ENCODE measurements at places on chromosomes 6 and 20.

GRCh38 chr6:21375151-21376116, 218.1 kb upstream of the SOX4 start:
- DNase-seq = no peak

DNA sequence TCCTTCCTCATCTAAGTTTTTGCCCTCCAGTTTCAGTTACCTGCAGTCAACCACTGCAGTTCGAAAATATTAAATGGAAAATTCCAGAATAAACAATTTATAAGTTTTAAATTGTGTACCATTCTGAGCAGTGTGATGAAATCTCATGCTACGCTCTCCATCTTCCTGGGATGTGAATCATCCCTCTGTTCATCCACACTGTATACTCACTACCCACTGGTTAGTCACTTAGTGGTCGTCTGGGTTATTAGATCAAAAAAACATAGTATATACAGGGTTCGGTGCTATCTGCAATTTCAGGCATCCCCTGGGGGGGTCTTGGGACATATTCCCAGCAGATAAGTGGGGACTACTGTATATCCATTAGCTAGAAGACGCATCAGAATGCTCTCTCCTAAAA, 151.9 kb upstream of the SLC22A16 start:
- DNase-seq = no peak

GRCh38 chr6:46719099-46719498, 16.1 kb downstream of the PLA2G7 start:
- no peak for DNase-seq

- DNase-seq = no peak
These were observed 75.9 kb downstream of the OR2B2 start for GRCh38 chr6:27836141-27836782.

GRCh38 chr6:69294862-69295261, 501.9 kb downstream of the LMBRD1 start:
- no peak for DNase-seq

GRCh38 chr20:40959325-40960092, 69.1 kb upstream of the TOP1 start:
- no peak for DNase-seq

- DNase-seq = no peak
These were observed 87.4 kb downstream of the PLG start for GRCh38 chr6:160789263-160790027.

- DNase-seq = no peak
These were observed 42.8 kb downstream of the MYO6 start for GRCh38 chr6:75791881-75792280.

- DNase-seq = no peak
These were observed 47.6 kb upstream of the RNF144B start for GRCh38 chr6:18339599-18339998.

GRCh38 chr20:37193226-37193625, 13.9 kb upstream of the MROH8 start:
- no peak for DNase-seq

- no peak for DNase-seq
These were observed 69.4 kb downstream of the NRN1 start for GRCh38 chr6:5937169-5937909.

DNA sequence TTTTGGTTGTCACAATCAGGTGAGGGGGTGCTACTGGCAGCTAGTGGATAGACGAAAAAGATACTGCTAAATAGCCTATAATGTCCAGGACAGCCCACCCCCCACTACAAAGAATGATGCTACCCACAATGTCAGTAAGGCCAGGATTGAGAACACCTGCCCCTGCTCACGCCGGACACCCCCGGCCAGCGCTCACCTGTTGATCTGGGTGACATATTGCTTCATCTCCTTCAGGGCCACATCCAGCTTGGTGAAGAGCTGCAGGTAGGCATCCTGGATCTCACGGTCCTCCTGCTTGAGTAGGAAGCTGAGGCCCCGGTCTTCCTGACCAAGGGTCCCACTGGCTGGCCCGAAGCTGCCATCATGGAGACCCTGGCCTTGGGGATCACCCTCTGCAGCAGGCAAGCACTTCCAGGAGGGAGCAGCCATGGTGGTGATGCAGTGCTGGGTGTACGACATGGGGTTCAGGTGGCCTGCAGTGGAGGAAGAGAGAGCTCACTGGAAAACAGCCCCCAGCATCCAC, 178.6 kb downstream of the PREX1 start:
- DNase-seq = no peak

DNA sequence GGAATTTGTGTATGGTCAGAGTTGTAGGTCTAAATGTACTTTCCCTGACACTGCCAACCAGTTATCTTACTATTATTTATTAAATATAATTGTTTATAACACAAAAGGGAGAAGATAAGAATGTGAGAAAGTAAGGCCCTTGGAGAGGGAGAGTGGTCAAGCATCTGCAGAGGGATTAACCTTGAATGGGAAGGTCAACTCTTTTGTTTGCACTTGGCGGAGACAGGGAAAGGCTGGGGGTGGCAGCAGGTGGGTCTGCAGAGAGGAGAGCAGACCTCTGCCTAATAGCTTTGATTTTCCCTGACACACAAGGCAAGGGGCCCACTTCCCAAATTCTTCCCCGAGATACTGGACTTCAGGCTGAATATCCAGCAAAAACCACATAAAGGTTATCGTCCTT, 4.2 kb downstream of the LRP11 start:
- DNase-seq = no peak

DNA sequence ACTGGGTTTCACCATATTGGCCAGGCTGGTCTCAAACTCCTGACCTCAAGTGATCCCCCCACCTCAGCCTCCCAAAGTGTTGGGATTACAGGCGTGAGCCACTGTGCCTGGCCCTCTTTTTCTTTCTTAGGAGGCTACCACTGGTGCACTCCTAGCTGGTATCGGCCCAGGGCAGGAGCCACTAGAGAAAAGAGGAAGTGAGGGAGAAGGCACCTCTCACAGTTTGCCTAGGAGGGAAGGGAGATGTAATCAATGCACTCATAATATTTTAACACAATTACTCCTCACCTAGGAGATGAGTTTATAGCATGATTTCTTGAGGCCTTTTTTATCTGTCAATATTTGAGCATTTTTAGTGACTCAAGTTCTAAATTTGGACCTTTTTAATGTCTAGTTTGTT, 189.0 kb upstream of the SOX4 start:
- DNase-seq = no peak

- DNase-seq = no peak
These were observed 17.6 kb upstream of the CTAGE9 start for GRCh38 chr6:131728296-131728939.

DNA sequence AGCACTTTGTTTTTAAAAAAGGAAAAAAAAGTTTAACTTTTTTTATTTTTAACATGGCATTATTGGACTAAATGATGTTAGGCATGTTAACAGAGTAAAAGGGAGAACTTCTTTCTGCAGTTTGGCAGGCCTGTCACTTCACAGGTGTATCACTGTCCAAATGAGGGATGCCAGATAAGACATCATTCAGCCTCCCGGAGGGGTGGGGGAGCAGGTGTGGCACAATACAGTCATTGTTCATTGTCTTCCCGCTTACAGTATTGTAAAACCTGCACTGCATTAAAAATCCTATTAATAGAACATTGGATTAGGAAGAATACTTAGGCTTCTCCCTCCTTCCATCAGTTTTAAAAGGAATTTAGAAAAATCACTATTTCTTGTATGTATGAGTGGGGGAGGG, 80.7 kb downstream of the CARMIL1 start:
- no peak for DNase-seq

GRCh38 chr6:125597411-125598253, 151.8 kb upstream of the HEY2 start:
- peak; percentile 87 for DNase-seq

- DNase-seq = no peak
These were observed 79.9 kb upstream of the MPC1 start for GRCh38 chr6:166462461-166463135.

DNA sequence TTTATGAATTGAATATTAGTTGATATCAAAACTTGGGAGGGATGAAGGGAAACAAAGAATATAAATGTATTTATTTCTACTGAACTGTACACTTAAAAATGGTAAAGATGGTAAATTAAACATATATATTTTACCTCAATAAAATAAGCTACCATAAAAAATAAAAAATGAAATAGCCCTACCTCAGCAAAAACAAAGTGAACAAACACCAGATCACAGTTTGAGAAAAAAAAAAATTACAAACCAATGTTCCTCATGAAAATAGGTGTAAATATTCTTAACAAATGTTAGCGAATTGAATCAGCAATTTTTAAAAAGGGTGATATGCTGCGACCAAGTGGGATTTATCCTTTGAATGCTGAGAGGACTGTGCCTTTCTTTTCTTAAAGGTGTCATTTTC, 28.3 kb upstream of the ZNF184 start:
- no peak for DNase-seq

DNA sequence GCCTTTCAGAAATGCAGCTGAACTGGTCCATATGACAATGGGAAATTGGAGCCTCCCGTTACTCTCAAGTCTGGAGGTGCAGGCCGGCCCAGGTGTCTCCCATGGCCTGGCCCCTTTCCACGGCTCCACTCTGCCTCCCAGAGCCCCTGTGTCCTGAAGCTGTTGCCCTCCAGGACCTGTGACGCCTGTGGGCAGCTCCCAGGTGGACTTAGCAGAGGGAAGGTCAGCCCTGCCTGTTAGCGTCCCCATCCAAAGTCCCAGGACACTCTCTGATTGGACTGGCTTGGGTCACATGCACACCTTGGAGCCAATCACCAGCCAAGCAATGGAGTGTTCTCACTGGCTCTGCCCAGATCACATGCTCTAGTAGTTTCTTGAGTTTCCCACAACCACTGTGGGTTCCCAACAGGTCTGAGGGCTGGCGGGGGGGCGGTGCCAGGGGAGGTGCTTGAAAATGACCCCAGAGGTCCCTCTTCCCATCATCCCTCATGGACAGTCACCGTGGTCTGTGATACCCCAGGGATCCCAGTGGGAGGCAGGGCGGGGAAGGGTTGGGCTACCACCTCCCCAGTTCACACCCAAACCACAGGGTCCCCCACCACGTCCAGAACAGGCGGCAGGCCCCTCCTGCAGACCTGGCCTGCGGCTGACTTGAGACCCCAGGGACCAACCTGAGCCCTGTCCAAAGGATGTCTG, 135.6 kb downstream of the TAF4 start:
- DNase-seq = no peak

GRCh38 chr6:129744201-129744879, 34.4 kb upstream of the ARHGAP18 start:
- peak; percentile 43 for DNase-seq

DNA sequence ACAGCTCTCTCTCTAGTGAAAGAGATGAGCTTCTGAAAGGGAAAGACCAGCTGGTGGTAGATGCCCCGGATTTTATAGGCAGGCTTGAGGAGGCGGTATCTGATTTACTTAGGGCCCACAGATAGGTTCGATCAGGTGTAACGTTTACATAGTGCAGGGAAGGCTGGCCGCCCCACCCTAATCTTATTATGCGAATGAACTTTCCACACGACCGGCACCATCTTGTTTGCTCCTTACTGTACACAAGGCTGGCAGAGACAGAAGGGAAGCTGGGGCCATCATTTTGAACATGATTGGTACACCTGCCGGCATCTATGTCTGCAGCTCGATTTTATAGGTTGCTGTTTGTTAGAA, 212.0 kb upstream of the JARID2 start:
- no peak for DNase-seq

DNA sequence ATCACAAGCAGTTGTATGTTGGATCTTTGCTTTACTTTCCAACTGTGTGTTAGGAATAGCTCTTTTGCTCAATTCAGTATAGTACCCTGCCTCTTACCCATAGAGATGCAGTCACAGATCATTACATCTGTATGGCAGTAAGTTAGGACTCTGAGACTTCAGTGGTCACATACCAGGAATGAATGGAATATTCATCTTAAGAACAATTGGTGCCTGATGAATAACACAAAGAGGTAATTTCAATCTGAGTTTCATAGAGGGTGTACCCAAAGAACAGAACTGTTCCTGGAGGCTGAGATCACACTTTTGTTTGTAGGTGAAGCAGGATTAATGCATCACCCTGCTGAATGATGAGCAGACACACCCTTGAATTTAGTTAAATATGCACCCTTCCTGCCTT, 28.7 kb upstream of the KIF13A start:
- DNase-seq = no peak

DNA sequence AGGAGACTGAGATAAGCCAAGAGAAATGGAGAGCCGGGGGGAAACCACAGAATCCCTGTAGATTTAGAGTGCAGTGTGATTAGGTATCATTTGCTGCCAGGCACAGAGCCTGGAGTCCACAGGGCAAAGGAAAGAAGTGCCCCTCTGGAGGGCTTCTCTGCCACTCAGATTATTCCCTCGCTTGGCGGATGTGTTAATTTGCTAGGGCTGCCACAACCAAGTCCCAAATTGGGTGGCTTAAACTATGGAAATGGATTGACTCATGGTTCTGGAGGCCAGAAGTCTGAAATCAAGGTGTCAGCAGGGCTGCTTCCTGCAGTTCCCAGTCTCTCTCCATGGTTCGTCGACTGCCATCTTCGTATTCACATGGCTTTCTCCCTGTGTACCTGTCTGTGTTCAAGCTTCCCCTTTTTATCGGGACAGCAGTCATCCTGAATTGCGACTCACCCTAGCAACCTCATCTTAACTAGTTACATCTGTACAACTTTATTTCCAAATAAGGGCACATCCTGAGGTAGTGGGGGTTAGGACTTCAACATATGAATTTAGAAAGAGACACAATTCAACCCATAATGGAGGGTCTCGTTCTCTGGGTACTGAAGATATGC, 122.2 kb downstream of the ANKRD60 start:
- no peak for DNase-seq

All from DMS153 (cell line).